Endothelial cell (in vitro differentiated cells): ENCODE measurements at places on chromosomes 11 and 22. TPM values are rescaled to one million over a fixed set of nuclear protein-coding genes. Genes with fewer than 3 reads are reported as not detected.

The TRIM51G gene
- total RNA-seq, result not detected

DNA sequence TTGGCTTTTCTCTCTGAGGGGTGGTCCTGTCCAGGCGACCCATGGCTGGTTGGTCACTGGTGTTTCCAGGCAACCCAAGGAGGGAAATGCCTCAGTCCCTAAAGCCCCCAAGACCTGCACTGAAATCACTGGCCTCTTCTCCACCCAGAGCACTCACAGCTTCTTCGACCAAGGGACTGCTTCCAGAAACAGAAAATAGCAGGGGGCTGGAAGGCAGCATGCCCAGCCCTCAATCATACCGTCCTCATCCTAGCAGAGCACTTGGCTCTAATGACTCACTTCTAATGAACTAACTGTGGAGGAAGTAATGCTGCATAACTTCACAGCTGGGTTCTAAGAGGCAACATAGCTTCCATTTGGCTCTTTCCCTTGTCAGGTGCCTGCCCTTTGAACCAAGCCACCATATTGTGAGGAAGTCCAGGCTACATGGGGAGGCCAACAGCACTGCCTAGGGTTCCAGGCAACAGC is 27.6 kb downstream of the DKK3 start:
- peaks cover 5% of the 10 kb centered on the region for H3K27me3 ChIP-seq
- DNase-seq, result no peak
- peaks cover 32% of the 10 kb centered on the region for H3K4me1 ChIP-seq
- H3K4me3 ChIP-seq, result no peak overlapping the region
- H3K36me3 ChIP-seq, result peaks cover 4% of the 10 kb centered on the region

- H3K27me3 ChIP-seq, result peaks cover 19% of the 10 kb centered on the region
- H3K4me3 ChIP-seq, result peak within 1 kb of the TSS; percentile 91
Observed at GRCh38 chr11:2376751-2377451, at the start of gene CD81. TSS of gene CD81 (plus strand) at chr11:2377310. CDS start at chr11:2377550, 240 bp downstream.

The MS4A15 gene
- total RNA-seq, result not detected

- H3K36me3 ChIP-seq, result no peaks in the 10 kb centered on the region
- no peak overlapping the region for H3K27ac ChIP-seq
- H3K27me3 ChIP-seq, result no peaks in the 10 kb centered on the region
- DNase-seq, result no peak
- H3K4me1 ChIP-seq, result no peaks in the 10 kb centered on the region
- no peak overlapping the region for H3K4me3 ChIP-seq
Observed at GRCh38 chr11:106263527-106263926, 186.1 kb downstream of the AASDHPPT start.

The EHF gene
- not detected for total RNA-seq

DNA sequence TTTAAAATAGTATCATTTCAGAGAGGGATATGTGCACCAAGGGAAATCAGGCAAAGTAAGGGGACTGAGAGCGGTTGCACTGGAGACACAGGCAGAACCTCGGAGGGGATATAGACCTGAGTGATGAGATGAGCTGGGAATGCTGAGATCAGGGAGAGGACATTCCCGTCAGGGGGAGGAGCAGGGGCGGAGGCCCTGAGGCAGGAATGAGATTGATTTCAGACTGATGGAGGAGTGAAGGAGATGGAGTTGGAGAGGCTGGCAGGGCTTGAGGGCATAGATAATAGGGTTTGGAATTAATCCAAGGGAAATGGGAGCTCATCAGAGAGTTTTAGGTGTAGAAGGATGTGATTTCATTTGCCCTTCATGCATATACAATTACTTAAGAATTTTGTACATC is 13.2 kb downstream of the CD6 start:
- peaks cover 6% of the 10 kb centered on the region for H3K4me1 ChIP-seq
- no peak for DNase-seq
- peaks cover 2% of the 10 kb centered on the region for H3K27me3 ChIP-seq

The LRP4 gene
- total RNA-seq, result 21.8 TPM

The OR8D1 gene
- total RNA-seq, result not detected

The TRIM64C gene
- total RNA-seq, result not detected

The MLC1 gene
- total RNA-seq, result 1.2 TPM

The ASCL2 gene
- total RNA-seq, result not detected

DNA sequence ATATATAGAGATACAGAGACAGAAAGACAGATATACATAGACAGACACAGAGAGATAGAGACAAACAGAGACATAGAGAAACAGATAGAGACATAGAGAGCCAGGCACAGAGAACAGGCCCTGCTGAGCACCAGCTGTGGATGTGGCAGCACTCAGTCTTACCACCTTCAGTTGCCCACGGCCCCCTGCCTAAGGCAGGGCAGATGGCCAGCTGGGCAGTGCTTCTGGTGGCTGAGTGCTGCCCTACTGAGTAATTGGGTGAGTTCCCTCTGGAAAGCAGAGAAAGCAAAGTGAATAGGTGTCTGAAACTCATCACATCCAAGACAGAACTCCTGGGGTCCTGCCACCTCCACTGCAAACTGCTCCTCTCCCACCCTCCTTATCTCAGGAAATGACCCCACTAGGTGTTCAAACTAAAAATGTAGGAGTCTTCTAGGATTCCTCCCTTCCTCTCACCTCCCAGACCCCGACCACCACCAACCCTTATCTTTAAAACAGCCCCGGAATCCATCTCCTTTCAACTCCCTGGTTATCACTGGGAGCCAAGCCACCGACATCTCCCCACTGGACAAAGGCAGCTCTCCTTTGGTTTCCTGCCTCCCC is 27.2 kb downstream of the SYN3 start:
- peaks cover 5% of the 10 kb centered on the region for H3K27me3 ChIP-seq
- no peak overlapping the region for H3K4me3 ChIP-seq
- no peaks in the 10 kb centered on the region for H3K36me3 ChIP-seq
- peak overlapping the region; percentile 55 for H3K27ac ChIP-seq
- H3K4me1 ChIP-seq, result peaks cover 17% of the 10 kb centered on the region

GRCh38 chr11:2945031-2945756 is 16.0 kb upstream of the PHLDA2 start:
- H3K27me3 ChIP-seq, result peaks cover 13% of the 10 kb centered on the region
- peaks cover 15% of the 10 kb centered on the region for H3K4me1 ChIP-seq
- H3K36me3 ChIP-seq, result peaks cover 29% of the 10 kb centered on the region
- peak; percentile 68 for DNase-seq
- H3K4me3 ChIP-seq, result no peak overlapping the region
- no peak overlapping the region for H3K27ac ChIP-seq

GRCh38 chr22:24728790-24729637 is 45.5 kb downstream of the PIWIL3 start:
- H3K4me3 ChIP-seq, result no peak overlapping the region
- H3K4me1 ChIP-seq, result peaks cover 30% of the 10 kb centered on the region
- H3K27me3 ChIP-seq, result no peaks in the 10 kb centered on the region
- peak; percentile 33 for DNase-seq

GRCh38 chr11:63595296-63595695 is 18.9 kb downstream of the PLAAT3 start:
- no peak overlapping the region for H3K4me3 ChIP-seq
- H3K27ac ChIP-seq, result no peak overlapping the region
- no peaks in the 10 kb centered on the region for H3K4me1 ChIP-seq
